ENCODE measurements at places on chromosomes 1 and 21.
A peak's percentile ranks its signal among the peaks of the same experiment; 100 is the strongest.

GRCh38 chr21:41325138-41325912, 8.7 kb downstream of the FAM3B start:
- DNase-seq = no peak

- DNase-seq = peak; percentile 23
Observed at GRCh38 chr1:236394879-236395229, 768 bp downstream of the EDARADD start.

DNA sequence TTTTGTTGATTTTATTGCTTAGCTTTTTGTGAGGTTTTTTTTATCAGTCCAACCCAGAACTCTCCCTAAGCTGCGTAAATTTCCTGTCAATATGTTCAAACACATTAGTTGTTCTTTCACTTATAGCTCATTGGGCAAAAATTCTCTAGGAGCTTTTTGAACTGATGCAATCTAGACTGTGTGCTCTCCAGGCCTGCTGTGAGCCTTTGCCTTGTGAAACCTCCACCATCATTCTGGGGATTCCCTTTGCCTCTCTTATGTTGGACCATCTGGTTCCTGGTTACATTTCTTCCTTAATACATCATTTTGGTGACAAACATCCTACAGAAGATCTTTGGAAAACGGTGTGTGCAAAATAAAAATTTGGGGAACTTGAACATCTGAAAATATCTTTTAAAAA, 247.2 kb downstream of the LRRC7 start:
- DNase-seq = no peak

DNA sequence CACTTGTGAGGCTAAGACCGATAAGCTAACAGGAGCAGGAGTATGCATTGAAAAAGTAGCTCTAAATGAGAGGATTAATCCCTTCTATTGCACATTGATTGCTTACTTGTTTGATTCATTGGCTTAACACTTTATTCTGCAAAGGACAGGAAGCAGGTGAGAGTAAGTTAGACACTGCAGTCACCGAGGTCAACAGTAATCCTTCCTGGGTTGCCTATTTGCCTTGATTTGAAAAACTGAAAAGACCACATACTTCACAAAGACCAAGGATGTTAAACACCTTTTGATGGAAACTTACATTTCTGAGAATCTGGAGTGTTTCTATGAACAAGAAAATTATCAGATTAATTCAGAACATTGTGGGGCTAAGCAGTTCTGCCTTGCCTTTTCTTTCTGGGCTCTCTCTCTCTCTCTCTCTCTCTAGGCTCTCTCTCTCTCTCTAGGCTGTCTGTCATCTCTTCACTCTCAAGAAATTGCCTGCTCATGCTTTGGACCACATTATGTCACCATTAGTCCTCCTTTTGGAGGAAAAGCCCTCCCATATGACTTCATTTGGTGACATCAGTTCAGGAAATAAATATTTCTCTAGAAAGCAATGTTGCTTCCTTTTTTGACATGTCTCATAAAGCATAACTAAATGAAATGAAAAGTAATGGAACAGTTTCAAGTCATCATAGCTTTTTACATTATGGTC, 103.8 kb downstream of the TNFSF18 start:
- no peak for DNase-seq

DNA sequence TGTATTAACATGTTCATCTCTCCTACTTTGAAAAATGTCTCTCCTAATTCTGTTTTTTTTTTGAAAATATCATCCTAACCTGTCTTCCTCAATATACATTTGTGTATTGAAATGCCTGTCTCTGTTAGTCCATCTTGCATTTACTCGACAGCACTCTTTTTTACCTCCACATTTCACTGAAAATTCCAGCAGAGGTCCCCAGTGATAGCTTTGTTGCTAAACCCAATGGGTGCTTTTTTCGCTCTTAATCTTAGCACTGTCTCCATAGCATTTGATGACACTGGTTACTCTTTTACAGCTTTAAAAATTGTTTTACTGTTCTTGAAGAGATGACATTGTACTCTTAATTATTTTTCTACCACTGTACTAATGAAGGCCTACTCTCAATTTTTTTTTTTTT, 10.8 kb downstream of the OSBPL9 start:
- peak; percentile 7 for DNase-seq

DNA sequence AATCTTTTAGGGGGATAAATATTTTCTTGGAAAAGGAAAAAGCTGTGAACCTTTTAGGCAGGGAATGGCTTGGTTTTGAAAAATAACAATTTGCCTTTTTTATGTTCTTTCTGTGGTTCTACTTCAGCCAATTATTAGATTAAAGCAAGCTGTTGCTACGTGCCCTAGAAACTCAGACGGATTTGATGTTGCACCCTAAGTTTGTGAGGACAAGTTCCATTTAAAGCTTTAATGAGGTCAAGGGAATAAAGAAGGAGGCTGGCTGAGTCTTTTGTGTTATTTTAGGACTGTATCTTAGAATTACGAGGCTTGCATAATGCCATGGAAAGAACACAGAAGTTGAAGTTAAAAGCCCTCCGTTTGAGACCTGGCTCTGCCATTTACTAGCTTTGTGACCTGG, 216.9 kb downstream of the NUF2 start:
- no peak for DNase-seq

DNA sequence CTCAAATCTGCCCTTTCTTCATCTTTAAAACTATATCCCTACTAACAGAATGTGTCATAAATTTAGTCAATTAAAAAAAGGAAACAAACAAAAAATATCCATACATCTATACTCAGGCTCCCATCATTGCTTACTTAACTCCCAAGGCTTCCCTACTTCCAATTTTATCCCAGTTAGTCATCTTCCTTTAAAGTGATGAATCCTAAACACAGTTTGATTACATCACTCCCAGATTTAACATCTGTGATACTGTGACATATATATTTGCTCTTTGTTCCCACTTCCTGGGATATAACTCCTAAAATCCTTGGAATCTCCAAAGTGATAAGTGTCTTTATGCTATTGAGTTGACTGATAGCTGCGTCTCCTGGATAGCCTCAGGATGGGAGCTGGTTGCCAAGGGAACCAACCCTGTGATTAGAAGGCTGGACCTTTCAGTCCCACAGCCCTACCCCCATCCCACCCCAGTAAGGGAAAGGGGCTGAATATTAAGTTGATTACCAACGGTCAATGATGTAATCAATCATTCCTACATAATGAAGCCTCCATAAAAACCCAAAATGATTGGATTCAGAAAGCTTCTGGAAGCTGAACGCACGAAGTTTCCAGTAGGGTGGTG, 21.6 kb downstream of the GLMN start:
- DNase-seq = no peak

All from NCI-H2171 treated with DMSO at 0.1 percent for 48 hours (cell line).